ENCODE measurements at places on chromosomes 12 and 14. TPM values are rescaled to one million over a fixed set of nuclear protein-coding genes. Genes with fewer than 3 reads are reported as not detected.

GRCh38 chr12:12527820-12528296, 34.8 kb downstream of the DUSP16 start:
- DNase-seq, result no peak

DNA sequence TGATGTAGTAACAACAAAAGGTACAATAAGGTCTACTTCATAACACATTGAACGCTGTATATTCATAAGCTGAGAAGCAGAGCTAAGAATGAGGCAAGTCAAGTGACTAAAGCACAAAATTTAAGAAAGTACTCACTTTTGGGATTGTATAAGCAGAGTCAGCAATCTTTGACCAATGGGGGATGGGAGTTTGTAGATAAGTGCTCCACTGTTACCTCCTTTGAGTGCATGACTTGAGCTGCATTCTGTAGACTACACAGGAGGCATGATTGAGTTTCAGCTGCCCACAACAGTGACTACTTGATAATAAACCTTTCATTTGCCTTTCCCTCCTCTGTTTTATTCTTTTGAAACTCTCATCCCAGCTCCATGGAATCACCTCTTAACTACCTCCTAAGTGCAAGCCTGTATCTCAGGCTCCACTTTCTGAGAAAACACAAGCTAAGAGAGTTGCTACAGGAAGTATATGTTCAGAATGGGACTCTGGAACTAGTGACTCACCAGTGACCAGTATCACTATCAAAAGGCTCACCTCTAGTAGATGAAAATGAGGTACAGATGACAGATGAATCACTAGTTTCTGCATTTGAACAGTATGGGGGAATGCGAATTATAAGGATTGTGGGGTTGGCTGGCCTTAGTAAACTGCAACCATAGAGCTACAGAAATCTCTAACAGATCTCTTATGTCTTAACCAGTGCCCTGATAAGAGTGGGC, 49.2 kb downstream of the SLC35F4 start:
- DNase-seq, result no peak

DNA sequence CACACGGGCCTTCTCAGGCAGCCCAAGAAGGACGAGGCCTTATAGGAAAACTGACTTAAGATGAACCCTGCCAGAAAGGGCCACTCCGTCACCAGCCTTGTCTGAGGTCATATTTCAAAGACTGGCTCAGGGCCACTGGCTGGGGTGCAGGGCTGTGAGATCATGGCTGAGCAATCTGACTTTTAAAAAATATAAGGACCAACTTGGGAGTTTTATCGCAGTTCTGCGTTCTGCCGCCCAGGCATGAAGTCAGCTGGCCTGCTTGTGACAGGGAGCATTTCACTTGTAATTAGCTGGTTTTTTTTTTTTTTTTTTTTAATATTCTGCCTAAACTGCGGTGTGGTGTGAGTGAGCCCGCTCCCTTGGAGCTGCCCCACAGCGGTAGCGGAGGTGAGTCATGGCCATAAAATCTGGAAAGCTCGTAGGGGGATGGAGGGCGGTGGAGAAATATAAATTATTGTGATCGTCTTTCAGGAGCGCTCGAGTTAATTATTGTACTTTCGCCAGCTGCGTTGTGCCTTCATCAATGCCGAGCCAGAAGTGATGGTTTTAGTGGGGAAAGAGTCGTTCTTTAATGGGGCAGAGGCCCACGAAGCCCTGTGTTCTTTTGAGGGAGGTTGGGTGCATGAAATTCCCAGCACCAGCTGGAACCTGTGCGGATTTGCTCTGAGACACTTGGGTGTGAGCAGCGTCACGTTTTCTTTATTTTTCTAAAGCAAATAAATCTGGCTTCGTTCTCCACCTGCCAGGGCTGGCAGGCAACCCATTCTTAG, 231.9 kb downstream of the C12orf75 start:
- DNase-seq, result no peak

GRCh38 chr14:33709283-33709682, 241.6 kb downstream of the EGLN3 start:
- DNase-seq, result no peak

- DNase-seq, result no peak
These were observed 12.7 kb upstream of the HDAC7 start for GRCh38 chr12:47832263-47832933.

HOXC6 gene
- 0.82 TPM for total RNA-seq

LALBA gene
- total RNA-seq, result not detected

SERPINA10 gene
- not detected for total RNA-seq

Measured in omental fat pad (tissue), 4 donors.